ENCODE measurements at places on chromosomes 6 and 20.

- peak; percentile 58 for DNase-seq
Measured at GRCh38 chr20:24993337-24994185, 1.0 kb upstream of the APMAP start.

- no peak for DNase-seq
Measured at GRCh38 chr20:10634211-10634610, 39.6 kb downstream of the JAG1 start.

DNA sequence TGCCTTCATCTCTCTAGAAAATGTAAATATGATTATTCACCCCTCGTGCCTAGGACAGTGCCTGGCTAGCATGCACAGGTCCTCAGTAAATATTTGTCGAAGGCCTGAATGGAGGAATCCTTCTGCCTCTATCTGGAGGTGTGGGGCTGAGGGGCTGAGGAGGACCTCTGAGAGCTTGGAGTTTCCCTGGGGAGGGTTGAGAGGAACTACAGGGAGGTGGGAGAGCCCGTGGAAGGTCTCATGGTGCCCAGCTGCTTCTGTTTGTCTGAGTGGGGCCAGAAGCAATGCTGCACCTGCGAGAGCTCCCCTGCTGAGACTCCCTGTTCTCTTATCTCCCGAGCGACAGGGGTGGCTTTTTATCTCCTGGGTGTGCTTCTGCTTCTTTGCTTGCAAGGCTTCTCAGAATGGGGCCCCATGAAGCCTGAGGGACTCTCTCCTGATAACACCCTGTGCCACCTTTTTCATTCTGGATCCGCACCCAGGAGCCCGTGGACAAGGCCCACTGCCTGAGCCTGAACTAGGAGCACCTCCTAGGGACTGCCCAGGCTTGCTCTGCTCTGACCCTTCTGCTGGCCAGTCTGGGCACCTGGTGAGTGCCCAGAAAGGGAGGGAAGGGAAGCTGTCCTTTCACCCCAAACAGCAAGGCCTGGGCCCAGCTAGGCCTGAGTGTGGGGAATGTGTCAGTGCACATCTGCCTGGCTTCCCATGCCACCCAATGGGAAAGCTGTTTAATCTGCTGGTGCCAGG, 2.4 kb downstream of the SLC29A1 start:
- DNase-seq = no peak

DNA sequence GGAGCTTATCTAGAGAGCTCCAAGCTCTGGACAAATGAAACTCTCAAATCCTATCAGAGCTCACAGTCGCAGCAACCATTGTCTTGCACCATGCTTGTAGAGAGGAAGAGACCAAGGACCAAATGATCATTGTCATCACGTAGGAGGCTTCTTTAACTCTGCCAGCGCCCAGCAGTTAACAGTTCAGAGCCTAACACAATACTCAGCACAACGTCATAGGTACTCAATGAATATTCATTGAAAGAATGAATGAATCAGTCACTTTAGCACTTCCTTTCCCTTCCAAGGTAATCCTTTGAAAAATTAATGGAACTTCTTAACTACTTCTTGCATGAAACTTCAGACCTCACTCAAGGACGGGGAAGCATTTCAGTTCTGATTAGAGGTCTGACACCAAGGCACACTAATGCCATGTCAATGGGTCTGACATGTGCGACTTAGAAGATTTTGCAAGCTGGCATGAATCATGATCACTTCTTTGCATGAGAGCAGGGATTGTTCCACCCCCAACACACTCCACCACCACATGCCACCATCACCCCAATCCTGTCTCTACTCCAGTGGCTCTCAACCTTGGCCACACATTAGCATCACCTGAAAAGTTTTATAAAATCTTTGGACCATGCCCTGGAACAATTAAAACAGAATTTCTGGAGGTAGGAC, 45.1 kb downstream of the KHDC1L start:
- DNase-seq = peak; percentile 53

GRCh38 chr6:139581485-139581865, 207.0 kb upstream of the CITED2 start:
- no peak for DNase-seq

- no peak for DNase-seq
Measured at GRCh38 chr6:34385793-34386195, 6.7 kb downstream of the NUDT3 start.

- DNase-seq = no peak
Measured at GRCh38 chr6:11272491-11273192, 40.2 kb upstream of the NEDD9 start.

GRCh38 chr6:155994086-155994485, 538.4 kb upstream of the NOX3 start:
- DNase-seq = no peak

DNA sequence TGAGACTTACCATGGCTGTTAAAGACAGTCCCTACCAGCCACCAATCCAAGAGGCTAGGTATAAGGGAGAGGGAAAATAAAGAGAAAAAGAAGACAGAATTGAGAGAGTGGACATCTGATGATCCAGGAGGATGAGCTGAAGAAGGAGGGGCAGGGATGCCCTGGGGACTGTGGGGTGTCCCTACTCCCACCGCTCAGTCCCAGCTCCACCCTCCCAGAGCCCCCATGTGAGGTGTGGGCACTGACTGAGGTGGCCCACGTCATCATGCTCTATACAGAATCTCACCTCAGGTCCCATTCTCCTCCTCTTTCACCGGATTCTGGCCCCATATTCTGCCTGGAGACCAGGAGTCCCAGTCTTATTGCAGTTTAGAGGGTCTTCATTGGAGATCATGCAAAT, 135.7 kb downstream of the KLHL32 start:
- DNase-seq = no peak

- no peak for DNase-seq
Measured at GRCh38 chr6:156971153-156971885, 194.1 kb downstream of the ARID1B start.

- DNase-seq = no peak
Measured at GRCh38 chr6:157194110-157194509, 129.2 kb downstream of the TMEM242 start.

DNA sequence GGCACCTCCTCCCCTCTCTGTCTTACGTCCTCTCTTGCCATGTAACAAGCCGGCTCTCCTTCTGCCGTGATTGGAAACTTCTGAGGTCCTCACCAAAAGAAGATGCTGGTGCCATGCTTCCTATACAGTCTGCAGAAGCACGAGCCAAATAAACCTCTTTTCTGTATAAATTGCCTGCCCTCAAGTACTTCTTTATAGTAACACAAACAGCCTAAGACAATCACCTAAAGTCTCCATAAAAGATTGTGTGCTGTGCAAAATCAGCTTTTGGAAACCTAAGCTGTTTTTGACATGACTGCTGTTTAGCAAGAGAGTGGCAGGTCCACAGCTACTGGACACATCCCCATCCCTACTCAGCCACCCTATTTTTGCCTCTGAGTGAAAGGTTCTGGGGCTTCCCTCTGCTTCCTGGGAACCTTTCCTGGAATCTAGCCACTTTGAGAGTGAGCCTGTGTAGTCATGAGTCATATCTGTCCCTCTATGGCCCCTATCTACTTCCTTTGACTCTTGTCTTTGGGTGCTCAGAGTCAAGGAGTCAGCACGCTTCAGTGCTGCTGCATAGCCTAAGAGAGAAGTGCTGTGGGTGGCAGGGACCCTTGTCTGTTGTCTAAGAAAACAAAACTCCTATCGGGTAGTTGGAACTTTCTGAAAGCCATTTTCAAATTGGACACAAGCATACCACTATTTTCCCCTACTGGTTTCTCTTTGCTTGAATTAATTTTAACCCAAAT, 110.0 kb downstream of the PPP1R14C start:
- DNase-seq = peak; percentile 71

- DNase-seq = no peak
Measured at GRCh38 chr20:45970646-45971424, 1.2 kb downstream of the ZNF335 start.

DNA sequence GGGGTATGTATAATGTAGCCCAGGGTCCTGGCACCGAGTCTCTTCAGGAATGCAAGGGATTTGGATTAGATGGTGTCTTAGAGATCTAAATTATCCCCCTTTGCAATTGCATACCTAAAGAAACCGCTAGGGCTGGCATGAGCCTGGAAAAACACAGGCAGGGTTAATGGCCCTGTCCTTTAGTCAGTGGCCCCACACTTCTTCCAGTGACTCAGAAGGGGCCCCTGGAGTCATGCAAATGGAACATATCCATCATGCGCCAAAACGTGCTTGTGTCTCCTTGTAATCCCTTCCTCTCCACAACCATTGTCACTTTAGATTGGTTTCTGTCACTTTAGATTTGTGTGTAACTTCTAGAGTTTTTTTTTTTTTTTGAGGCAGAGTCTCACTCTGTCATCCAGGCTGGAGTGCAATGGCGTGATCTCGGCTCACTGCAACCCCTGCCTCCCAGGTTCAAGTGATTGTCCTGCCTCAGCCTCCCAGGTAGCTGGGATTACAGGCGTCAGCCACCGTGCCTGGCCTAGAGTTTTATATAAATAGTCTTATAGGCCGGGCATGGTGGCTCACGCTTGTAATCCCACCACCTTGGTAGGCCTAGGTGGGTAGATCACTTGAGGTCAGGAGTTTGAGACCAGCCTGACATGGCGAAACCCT, 8.7 kb upstream of the MYBL2 start:
- peak; percentile 69 for DNase-seq

- DNase-seq = peak; percentile 86
Measured at GRCh38 chr6:28212510-28213212, 12.4 kb upstream of the ZSCAN9 start.

DNA sequence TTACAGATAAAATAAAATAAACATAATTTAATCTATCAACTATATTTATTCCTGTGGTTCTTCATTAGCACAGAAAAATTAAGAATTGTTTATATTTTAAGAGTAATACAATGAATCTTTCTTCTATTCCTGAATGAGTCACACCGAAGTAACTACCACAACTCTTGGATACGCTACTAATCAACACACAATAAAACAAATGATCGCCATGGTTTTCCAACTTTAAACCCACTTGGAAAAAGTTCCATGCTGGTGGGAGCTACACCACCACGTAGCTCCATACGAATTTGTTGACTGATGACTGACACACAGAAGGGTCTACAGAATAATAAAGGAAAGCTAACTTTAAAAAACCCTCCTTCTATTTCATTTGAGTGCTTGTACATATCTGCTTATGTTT, 135.8 kb upstream of the NEDD9 start:
- peak; percentile 32 for DNase-seq
